ENCODE measurements at places on chromosomes 3 and 15.

DNA sequence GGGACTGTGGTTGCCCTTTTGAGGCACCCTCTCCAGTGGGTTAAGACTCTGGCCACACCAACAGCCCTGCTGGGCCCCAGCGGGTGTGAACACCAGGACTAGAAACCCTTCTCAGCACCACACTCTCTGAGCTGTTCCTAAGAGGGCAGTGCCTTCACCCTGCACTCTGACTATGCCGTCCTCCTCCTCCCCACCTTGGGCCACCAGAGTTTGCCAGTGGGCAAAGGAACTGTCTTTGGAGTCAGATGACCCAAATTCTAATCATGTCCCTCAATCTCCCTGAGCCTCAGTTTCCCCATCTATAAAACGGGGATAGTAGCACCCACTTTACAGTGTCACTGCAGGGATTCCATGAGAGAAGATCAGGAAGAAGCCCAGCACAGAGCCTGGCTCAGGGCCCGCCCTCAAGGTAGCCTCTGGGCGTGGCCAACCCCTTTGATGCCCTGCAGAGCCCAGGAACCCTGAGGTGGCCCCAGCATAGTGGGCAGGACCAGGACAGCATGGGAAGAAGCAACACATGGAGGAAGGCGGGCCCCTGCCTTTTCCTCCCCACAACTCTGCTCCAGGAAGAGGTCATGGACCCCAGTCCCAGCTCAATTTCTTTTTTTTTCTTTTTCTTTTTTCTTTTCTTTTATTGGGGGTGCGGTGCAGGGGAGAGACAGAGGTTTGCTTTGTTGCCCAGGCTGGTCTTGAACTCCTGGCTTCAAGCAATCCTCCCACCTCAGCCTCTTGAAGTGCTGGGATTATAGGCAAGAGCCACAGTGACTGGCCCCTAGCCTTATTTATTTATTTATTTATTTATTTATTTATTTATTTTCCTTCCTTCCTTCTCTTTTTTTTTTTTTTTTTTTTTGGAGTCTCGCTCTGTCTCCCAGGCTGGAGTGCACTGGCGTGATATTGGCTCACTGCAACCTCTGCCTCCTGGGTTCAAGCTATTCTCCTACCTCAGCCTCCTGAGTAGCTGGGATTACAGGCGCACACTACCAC, 115.7 kb upstream of the LINGO1 start:
- no peak for DNase-seq

- no peak for DNase-seq
Measured at GRCh38 chr3:100002599-100003350, 111.5 kb downstream of the FILIP1L start.

DNA sequence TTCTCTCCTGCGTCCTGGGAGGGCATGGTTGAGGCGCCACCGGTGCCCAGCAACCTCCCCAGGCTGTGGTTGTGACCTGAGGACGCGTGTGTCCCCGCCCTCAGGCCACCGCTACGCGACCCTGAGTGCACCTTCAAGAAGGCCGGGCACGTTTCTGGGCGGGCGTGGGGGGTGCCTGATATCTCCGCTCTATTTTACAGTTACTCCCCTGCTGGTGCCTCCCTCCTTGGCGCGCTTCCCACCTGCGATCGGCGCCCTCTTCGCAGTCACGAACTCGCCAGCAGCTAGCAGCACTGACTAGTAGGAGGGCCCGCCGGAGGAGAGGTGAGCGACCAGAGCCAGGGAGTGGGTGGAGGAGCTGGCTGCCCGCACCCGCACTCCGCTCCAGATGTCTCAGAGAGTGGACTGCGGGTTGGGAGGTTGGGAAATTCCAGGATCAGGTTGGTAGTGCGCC, 43.2 kb upstream of the POLG start:
- no peak for DNase-seq

DNA sequence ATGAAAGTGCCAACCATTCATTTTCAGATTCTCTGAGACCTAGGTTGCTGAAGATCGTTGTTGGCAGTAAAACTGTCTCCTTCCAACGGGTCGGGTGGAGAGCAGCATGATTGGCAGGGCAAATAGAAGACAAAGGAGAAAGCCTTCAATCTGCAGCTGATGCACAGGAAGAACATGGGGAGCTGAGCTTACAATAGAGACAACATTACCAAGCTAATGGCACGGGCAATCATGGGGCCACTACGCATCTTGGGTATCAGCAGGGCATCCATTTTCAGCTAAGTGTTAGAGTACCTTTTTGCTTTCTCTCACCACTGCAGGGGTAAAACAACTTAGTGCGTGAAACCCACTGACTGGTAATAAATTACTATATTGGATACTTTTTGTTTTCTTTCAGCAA, 114.8 kb downstream of the WDR72 start:
- no peak for DNase-seq

GRCh38 chr15:78075490-78076230, 1.9 kb downstream of the TBC1D2B start:
- no peak for DNase-seq

GRCh38 chr3:14452740-14453710, 50.6 kb downstream of the SLC6A6 start:
- peak; percentile 84 for DNase-seq

- DNase-seq, result no peak
Measured at GRCh38 chr15:91473894-91474545, 374.0 kb downstream of the SV2B start.

GRCh38 chr3:142501004-142501926, 53.4 kb upstream of the XRN1 start:
- no peak for DNase-seq

- DNase-seq, result no peak
Measured at GRCh38 chr3:123632161-123632655, 47.4 kb upstream of the HACD2 start.

- no peak for DNase-seq
Measured at GRCh38 chr15:23516866-23517265, 48.6 kb upstream of the MKRN3 start.

GRCh38 chr3:114078126-114078525, 21.6 kb downstream of the QTRT2 start:
- no peak for DNase-seq

DNA sequence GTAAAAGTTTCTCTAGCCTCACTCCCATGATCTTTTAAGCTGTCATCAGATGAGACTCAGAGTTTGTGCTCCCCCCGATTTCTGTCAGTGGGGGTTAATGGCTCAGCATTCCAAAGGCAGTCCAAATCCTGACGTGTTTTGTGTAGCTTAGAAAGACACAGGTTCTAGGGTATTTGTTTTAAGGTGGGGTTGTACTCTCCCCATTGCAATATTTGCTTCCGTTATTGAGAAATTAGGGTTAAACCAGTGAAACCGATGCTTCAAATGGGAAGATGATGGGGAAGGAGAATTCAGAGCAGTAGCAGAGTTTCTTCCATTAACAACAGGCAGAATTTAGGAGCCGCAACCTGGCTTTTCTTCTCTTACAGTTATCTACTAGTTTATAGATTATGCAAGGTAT, 3.4 kb downstream of the PIGB start:
- DNase-seq, result no peak

DNA sequence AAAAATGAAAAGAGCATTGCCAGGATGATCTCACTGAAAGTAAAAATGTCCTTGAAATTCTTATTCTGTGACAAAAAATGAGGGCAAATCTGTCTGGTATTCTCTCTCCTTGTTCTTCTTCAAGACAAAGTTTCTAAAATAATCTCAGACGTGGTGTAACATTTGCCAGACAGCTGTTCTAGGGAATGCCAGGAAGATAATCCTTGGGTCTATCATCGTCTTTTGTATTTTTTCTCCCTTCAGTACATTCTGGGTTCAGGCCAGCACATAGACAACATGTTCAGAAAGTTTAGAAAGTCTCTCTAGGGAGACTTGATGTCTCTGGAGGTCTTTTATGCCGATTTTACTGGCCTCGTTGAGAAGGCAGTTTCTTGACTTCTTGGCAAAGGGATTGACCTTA, 121.2 kb upstream of the HES1 start:
- no peak for DNase-seq

DNA sequence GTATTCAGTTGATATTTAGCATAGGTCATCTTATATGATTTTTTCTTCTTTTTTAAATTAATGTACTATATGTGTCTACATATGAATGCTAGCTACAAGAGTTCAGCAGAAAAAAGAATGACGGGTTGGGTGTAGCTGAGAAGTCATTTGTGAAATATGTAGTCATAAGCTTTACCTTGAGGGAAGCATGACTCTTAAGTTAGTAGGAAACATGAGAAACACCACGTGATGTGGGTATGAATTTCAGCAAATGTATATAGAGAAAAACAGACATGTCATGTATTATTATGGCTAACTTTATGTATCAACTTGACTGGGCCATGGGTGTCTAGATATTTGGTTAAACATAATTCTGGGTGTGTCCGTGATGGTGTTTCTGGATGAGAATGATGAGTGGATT, 125.0 kb downstream of the RAP2B start:
- no peak for DNase-seq

DNA sequence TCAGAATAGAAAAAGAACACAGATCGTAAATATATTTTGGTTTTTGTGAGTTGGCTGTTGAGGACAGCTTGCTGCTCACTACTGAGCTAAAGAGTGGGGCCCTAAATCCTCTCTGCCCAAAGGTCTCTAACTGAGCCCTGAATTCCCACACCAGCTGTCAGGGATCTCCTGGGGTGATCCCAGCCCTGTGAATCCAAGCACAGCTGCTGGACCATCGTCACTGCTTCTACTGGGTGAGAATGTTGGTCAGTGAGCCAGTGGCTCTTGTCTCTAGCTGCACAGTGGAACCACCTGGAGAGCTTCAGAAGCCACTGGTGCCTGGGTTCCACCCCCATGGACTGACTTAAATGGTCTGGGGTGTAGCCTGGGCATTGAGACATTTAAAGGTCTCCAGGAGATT, 90.5 kb upstream of the IL12A start:
- no peak for DNase-seq

DNA sequence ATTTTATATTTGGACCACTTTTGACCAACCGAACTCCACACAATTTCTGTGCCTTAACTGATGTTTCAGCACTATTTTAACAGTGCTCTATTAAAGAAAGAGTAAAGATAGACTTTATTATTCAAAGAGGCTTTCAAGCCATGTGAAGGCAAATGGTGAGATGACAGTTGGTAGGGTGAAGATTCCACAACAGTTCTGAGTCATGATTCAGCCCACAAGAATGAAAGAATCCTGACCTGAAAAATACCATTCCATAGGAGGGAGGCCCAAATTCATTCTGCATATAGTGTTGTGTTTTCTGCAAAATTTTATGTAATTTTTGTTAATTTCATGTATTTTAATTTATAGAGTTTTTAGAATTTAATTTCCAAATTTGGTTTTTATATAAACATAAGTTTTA, 135.6 kb upstream of the STAC start:
- DNase-seq, result no peak

- DNase-seq, result no peak
Measured at GRCh38 chr3:111547631-111548030, 5.6 kb downstream of the CD96 start.

GRCh38 chr15:35194296-35194695, 109.2 kb upstream of the NANOGP8 start:
- DNase-seq, result no peak

- DNase-seq, result no peak
Measured at GRCh38 chr3:65854606-65855304, 184.0 kb downstream of the MAGI1 start.

- no peak for DNase-seq
Measured at GRCh38 chr3:158352551-158352950, 218.4 kb upstream of the MLF1 start.

- no peak for DNase-seq
Measured at GRCh38 chr3:86109434-86109833, 881.5 kb downstream of the VGLL3 start.

DNA sequence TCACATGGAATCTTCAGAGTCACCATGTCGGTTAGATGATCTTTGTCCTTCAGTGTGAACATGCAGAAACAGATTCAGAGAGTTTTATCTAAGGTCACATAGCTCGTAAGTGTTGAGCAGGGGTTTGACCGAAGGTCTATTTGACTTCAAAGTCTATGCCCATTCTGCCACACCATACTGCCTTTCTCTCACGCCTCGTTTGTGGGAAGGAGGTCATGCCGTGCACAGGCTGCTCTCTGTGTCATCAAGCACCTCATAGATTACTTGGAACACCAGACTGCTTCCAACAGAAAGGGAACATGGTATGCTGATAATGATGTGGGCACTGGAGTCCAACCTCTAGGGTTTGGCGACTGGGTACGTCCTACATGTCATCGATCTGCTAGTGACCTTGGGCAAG, 128.8 kb downstream of the SV2B start:
- DNase-seq, result no peak

DNA sequence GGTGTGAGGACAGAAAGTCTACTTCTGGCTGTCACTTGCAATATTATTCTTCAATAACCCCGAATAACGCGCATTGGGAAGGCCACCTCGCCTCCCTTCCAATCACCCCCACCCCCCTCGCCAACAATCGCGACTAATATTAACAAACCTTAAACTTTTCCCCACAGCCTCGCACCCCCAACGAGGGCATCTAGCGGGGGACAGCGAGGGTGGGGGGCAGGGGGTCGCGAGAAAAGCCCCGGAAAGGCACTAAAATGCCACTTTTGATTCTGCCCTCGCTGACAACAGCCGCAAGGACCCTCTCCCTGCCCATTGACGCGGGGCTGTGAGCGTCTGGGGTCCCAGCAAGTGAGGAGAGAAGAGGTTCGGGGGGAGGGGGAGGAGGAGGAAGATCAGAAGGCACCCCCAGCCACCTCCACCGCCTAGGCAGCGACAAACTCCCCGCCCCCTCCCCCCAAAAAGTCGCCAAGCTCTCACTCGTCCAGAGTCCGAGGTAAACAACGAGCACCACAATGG, 868 bp downstream of the SATB1 start:
- no peak for DNase-seq

DNA sequence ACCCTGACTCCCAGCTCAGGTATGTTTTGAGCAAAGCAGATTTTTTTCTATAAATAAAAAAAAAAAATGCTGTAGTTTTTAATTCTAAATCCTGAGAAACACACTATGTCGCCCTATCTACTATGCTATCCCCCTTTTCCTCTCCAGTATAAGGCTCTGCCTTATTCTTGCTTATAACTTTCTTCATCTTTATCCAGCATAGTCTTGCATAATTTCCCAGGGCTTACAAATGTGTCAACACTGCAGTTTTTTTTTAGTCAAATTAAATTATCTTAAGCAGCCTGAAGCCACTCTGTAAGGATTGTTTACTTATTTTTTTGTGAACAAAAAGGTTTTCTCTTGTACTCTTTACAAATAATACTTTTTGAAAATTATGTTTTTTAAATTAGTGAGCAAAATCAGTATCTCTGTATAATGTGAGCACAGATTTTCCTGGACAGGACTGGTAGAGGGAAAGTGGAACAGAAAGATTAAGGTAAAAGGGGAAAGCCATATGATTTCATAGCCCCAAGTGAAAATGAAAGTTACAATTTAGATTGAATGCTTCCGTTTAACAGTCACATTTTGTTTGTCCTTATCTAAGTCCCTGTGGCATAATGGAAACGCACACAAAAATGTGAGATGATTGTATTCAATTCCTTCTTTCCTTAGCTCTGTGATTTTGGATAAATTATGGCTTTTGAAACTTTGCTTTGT, 5.6 kb upstream of the PYDC2 start:
- DNase-seq, result no peak

GRCh38 chr3:157531771-157532170, 28.6 kb upstream of the VEPH1 start:
- DNase-seq, result no peak

All from DMS79 (cell line).